ENCODE measurements at places on chromosomes 1 and 21. TPM values are rescaled to one million over a fixed set of nuclear protein-coding genes. Genes with fewer than 3 reads are reported as not detected.

DNA sequence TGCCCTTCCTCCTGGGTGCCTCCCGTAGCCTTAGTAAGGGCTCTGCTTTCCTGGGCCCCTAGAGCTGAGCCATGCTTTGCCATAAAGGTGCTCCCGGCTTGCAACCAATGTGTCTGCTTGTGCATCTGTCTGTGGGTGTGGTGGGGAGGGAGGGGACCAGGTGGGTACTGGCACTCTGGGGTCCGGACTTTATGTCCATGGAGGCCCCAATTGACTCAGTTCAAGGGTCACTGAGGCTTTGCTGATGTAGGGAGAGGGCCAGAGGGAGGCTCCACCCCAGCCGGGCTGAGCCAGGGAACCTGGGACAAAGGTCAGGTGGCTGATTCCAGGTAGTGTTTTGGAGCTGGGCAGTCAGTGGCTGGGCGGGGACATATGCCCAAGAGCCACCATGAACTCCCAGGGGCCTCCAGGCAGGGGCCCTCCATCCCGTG lies 15.0 kb downstream of the TNFRSF25 start:
- no peak for DNase-seq

- no peak for DNase-seq
Observed at GRCh38 chr1:58890113-58890512, 106.3 kb upstream of the JUN start.

DNA sequence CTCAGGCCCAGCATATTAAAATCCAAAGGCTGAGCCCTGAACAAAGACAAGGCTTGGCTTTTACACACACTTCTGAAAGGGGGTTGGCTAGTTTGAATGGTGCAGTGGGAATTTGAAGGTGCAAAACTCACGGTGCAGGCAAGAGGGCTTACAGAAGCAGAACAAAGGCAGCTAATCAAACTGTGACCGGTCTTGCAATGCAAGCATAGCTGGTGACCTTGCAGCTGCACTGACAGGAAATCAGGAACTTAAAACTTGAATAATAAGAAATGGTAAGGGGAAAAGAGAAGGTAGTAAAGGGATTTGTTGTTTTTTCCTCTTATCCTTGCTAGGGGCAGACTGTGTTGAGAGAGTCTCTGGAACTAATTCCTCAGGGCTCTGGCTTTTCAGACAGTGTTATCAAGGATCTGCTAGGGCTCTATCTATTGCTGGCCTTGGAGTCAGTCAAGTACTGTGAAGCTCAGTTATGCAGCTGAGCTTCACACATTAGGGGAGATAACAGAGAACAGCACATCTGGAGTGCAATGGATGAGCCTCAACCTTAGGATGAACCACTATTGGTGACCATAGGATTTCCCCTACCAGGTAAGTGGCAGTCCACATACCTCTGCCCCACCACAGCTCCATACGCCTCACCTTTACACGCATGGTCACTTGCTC lies 97.6 kb downstream of the PPIAL4G start:
- no peak for DNase-seq

GRCh38 chr1:41861535-41862383 lies 57.0 kb downstream of the HIVEP3 start:
- no peak for DNase-seq

MSTO1 gene
- 17.1 TPM for total RNA-seq

LAMC2 gene
- 1.5 TPM for total RNA-seq

- no peak for DNase-seq
Observed at GRCh38 chr1:195130598-195130997, 1477.6 kb downstream of the KCNT2 start.

MFSD2A gene
- total RNA-seq: not detected

TTC24 gene
- total RNA-seq: not detected

GRCh38 chr1:47235806-47236205 lies 3.8 kb upstream of the TAL1 start:
- no peak for DNase-seq

TMEM200B gene
- 0.28 TPM for total RNA-seq

BNIPL gene
- 0.33 TPM for total RNA-seq

GRCh38 chr1:96872757-96873156 lies 151.2 kb downstream of the PTBP2 start:
- DNase-seq: no peak

- DNase-seq: no peak
Observed at GRCh38 chr21:18298228-18298627, 53.6 kb downstream of the CHODL start.

DNA sequence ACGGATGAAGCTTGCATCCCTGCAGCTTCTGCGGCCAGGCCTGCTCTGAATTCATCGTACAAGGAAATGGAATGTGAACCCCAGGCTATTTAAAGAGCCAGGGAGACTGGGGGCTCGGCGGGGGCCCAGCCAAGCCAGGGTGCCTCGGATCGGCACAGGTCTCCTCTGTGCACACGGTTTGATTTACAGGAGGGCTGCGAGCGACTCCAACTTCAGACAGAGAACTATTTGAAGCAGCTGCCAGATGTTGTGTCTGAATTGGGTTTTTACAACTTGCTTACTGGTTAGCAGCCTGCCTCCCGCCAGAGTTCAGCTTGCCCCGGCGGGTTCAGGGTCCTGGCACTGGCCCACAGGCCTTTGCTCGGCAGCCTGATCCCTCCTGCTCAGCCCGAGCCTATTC lies 83.2 kb downstream of the SPSB1 start:
- DNase-seq: no peak

NCAM2 gene
- 0.42 TPM for total RNA-seq

MIB2 gene
- 49.2 TPM for total RNA-seq

GRCh38 chr1:152108882-152109222 lies 6.4 kb downstream of the TCHH start:
- no peak for DNase-seq

GRCh38 chr1:115041654-115042053 lies 12.0 kb downstream of the TSHB start:
- DNase-seq: peak; percentile 24

GRCh38 chr1:24248859-24249258 lies 61.8 kb upstream of the IFNLR1 start:
- DNase-seq: no peak

DNA sequence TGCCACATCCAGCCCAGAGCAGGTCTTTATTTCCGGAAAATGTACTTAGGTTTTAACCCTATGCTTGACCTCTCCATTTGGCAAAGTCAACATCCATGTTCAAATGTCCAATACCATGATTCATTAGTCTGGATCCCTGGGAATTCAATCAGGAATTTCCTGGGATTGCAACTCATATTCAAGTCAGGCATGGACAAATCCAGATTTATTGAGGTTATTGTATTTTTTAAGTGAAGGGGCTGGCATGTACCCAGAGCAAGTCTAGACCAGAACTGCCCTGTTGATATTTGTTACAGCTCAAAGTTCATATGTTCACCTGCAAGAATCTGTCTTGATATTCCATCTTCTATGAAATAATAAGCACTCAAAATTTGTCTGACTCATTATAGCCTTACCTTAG lies 521.1 kb downstream of the ADGRL2 start:
- peak; percentile 63 for DNase-seq

DNA sequence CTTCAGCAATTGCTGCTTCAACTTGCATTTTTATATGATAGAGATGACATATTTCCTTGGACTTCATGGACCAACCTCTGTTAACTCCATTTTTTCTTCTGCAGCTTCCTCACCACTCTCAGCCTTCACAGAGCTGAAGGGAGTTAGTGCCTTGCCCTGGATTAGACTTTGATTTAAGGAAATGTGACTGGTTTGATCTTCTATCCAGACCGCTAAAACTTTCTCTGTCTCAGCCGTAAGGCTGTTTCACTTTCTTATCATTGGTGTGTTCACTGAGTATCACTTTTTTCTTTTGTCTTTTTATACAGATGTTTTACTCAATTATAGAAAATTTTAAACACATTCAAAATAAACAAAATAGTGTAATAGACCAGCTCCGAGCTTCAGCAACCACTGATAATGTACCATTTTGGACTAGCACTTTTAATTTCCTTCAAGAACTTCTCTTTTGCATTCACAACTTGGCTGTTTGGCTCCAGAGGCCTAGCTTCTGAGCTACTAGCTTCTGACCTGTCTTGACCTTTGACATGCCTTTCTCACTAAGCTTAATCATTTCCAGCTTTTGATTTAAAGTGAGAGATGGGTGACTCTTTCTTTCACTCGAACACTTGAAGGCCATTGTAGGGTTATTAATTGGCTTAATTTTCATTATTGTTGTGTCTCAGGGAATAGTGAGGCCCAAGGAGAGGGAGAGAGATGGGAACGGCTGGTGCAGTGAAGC lies 9.3 kb downstream of the NEK7 start:
- peak; percentile 30 for DNase-seq

OLFM3 gene
- total RNA-seq: not detected

DNA sequence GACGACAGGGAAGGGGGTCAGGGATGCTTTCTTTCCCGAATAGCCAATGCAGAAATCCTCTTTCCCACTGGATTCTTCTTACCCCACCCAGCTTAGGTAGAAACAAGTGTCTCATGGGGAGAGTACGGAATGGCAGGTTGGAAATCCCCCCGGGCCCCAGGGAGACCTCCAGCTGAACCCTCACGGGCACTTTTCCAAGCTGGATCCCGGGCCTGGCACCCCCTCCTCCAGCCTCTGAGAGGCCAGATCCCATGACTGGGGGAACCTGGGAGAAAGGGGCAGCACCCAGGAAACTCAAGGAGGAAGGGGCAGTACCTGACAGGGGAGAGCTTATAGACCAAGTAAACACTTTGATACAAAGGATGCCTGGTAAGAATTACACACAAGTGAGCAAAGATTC lies 1.3 kb downstream of the PKP1 start:
- no peak for DNase-seq

DNA sequence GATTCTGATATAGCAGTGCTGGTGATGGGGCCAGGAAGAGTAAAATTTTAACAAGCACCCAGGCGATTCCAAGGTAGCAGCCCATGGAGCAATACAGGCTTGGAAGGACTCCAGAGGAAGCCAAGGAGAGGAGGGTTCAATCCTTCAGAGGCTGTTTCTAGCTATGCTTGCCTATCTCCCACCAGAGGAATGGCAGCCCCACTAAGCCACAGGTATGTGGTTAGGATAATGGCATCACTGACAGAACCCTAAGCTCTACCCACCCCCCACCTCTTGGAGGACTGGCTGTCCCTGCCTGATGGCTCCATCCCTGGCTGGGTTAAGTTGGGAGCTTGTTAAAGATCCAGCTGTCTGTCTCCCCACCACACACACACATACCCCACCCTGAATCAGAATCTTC lies 19.3 kb upstream of the PTAFR start:
- no peak for DNase-seq

TSPEAR gene
- 0.47 TPM for total RNA-seq

CASQ2 gene
- total RNA-seq: not detected

HES5 gene
- 0.17 TPM for total RNA-seq

GRCh38 chr1:33161061-33161681 lies 20.7 kb downstream of the TRIM62 start:
- DNase-seq: peak; percentile 74

CFAP141 gene
- total RNA-seq: not detected

ROR1 gene
- total RNA-seq: 0.17 TPM

- no peak for DNase-seq
Observed at GRCh38 chr21:37210130-37210529, 57.0 kb downstream of the VPS26C start.

DNA sequence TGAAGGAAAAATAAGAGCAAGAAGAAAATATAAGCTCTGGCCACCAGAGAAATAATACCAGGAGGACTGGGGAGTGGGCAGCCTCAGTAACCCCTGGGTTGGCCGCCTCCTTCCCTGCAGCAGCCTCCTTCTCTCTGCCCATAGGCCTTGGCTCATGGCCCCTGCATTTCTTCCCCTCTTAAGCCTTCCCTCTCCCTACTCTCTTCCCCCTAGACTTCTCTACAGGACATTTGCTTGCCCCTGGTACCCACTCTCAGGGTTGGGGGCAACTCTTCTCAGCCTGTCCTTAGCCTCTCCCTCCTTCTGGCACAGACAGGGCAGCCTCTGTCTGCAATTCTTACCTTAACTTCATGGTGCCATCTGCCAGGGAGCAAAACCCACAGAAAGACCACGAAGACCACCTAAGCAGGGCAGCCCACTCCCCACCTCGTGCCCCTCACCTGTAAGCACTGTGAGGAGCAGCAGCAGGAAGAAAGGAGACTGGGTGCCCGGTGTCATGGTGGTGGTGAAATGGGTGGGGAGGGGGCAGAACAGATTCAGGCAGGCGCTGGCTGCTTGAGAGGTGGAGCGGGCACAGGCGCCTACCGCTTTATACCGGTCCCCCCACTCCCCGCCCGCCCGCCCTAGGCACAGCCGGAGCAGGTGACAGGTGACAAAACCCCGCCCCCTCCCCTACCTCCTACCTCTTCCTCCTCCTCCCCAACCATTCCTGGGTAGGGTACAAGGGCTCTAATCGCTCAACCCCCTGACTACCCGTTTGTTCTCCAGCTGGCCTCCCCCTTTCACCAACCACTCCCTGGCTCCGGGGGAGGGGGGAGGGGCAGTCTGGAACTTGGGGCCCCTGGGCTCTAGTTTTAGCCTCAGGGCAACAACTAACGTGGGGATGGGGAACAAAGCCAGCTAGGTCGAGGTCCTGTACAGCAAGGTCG lies 15.1 kb downstream of the THBS3 start:
- DNase-seq: no peak

DNA sequence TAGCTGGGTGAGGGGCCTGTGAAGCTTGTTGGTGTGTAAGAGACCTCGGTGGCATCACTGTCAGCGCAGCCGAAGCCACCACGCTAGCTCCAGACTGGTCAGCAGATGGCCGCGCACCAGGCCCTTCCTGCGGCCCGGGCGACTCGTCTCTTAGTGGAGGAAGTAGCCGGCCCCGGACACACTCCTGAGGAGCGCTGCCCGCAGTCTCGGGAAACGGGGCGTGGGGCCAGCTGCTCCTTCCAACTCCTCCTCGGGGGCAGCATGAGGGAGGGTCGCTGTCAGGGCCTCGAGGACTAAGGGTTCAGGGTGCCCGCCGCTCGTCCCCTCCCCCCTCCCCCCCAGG lies 20.4 kb downstream of the H3-3A start:
- peak; percentile 58 for DNase-seq

GRCh38 chr1:101022294-101022693 lies 3.3 kb downstream of the DPH5 start:
- DNase-seq: no peak

SH3GLB1 gene
- 77.5 TPM for total RNA-seq

- DNase-seq: peak; percentile 5
Observed at GRCh38 chr1:184110272-184111204, 59.0 kb downstream of the TSEN15 start.
